ENCODE measurements at places on chromosomes 3 and 15.

- DNase-seq, result no peak
Measured at GRCh38 chr15:49621887-49622286, 1.0 kb downstream of the DTWD1 start.

DNA sequence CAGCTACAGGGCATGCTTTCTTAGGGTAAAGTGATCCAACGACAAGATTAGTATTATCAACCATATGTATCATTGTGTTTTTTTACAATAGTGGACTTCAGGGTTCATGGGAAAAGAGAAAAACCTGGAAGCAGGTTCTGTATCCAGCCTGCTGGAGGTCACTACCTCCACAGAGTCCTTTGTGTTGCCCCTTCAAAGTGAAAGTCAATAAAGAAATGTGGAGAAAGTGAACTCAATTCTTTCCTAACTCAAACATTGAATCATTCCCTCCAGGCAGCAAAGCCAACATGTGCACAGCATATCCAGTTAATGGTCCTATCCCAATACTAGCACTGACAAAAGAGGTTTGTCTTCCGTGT is 45.4 kb downstream of the FGF7 start:
- no peak for DNase-seq

GRCh38 chr3:141632779-141633374 is 105.2 kb upstream of the RNF7 start:
- DNase-seq, result no peak

- no peak for DNase-seq
Measured at GRCh38 chr15:75145027-75145841, 56.4 kb upstream of the C15orf39 start.

- DNase-seq, result no peak
Measured at GRCh38 chr3:85725809-85726208, 767.0 kb downstream of the CADM2 start.

DNA sequence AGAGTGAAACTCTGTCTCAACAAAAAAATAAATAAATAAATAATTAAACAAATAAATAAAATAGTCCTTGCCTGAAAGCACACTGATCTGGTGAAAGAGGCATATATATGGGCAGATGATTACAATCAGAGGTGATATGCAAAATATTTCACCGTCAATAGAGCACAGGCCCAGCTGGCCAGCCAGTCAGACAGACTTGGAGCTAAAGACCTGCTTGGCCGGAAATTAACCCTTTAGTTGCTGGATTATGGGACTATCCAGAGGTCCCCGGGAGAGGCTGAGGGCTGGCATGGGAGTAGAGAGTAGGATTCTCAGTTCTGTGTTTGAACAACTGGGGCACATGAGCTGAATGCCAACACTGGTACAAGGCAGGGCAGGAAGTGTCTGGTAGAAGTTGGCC is 59.1 kb upstream of the CTNNB1 start:
- no peak for DNase-seq

GRCh38 chr15:47035475-47036406 is 681.6 kb upstream of the SEMA6D start:
- no peak for DNase-seq

GRCh38 chr15:94692710-94693109 is 461.3 kb downstream of the MCTP2 start:
- no peak for DNase-seq

- no peak for DNase-seq
Measured at GRCh38 chr3:51966922-51967383, 301 bp downstream of the PCBP4 start.

DNA sequence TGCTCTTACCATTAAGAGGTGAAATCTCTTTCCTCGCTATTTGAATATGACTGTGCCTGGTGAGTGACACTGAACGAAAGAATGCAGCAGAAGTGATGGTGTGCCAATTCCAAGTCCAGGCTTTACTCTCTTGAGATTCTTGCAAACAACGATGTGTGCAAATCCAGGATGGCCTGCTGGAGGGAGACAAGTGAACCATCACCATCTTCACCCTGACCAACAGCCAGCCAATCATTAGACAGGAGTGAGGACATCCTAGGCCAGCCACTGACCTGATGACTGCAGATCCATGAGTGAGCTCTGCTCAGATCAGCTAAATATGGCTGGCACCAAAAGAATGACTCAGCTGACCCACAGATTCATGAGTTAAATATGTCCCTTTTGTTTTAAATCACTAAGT is 878.0 kb downstream of the PDCD6IP start:
- no peak for DNase-seq

DNA sequence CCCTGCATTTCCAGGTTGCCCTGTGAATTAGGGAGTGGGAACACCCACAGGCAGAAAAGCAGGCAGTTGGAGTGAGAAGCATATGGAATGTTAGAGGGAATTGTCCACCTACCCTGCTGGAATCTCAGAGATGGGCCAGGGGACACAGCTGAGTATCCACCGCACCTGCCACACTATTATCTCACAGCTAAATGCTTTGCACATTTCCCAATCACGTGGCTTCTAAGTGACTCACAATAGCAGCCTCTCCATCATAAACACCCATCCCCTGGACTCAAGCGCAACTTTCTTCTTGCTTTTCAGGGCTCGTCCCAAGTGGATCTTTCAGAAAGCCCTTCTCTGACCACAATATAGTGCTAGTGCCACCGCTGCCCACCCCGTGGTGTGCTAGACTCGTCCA is 389.0 kb upstream of the LMCD1 start:
- DNase-seq, result no peak

- DNase-seq, result no peak
Measured at GRCh38 chr3:69368129-69368741, 17.7 kb downstream of the FRMD4B start.

DNA sequence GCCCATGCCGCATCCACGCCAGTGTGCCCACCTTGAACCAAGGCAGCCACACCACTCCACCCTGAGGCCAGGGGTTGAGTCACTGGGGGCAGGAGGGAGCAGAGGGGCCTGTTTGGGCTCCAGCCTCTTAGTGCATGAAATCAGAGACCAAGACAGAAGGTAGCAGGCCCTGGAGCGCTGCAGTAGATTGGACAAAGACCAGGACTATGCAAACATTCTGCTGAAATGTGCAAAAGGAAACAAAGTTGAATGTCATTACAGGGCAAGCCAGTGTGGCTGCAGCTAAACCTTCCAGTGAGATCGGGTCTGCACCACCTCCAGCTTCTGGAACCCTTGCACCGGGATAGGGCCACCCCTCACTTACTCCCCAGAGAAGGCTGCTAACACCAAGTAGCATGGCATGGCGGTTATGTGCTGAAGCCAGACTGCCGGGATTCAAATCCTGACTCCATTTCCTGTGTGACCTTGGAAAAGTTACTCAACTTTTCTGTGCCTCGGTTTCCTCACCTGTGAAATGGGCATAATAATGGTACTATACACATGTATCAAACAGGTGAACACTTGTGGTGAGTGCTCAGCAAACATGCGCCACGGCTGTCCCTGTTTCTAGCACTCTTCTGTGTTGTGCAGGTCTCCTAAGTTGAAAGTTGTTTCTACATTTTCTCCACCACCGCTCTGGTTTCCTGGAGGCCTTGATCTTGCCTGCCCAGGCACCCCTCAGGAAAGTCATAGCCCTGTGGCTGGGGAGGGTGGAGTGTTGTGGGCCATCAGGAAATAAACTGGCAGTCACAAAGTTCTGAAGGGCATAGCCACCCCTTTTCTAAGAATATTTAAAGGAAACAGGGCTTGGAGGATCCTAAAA is 25.0 kb upstream of the GP9 start:
- DNase-seq, result no peak

DNA sequence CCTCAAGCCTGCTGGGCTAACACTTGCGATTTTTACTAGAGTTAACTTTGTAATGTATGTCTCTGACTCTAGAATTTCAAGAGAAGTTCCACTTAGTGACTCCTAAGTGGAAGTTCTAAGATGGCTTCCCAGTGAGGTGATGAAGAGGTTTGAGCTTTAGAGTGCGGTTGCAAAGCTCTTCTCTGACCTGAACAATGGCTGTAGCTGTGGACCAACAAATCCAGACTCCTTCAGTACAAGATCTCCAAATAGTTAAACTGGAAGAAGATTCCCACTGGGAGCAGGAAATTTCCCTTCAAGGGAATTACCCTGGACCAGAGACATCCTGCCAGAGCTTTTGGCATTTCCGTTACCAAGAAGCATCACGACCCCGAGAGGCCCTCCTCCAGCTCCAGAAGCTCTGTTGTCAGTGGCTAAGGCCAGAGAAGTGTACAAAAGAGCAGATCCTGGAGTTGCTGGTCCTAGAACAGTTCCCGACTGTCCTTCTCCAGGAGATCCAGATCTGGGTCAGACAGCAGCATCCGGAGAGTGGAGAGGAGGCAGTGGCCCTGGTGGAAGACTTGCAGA is 22.3 kb downstream of the WDR73 start:
- DNase-seq, result no peak

DNA sequence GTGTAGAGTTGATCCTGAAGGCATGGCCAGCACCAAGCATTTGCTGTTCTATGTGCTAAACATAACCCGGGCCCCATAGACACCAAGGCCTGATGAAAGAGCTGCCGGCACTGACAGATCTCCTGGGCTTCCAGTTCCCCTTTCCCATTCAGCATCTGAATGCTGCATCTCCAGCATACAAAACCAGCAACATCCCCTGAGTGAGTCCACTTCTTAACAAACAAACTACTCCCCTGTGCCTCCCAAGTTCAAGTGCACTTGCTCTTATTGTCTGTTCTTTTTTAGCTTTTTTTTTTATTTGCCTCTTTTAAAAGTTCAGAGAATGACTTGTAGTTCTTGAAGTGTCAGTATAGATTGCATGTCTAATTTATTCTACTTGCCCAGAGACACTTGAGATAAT is 156.0 kb downstream of the EDEM1 start:
- DNase-seq, result no peak

DNA sequence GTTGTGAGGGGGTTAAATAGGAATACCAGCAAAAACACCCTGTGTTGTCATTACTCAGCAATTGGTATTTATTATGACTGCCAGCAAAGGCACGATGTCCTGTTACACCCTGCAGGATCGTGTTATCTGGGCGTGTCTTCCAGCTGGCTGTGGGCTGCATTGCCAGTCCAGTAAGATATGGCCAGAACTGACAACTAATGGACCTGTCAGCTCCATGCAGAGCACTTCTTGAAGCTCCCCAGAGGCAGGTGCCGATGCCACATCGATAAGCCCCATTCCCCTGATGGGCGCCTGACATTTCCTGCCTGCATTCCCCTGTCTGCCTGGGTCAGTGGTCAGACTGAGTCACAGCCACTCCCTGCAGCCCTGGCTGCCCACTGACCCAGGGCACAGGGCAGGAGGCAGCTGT is 79.7 kb upstream of the RASGRF1 start:
- no peak for DNase-seq

GRCh38 chr3:122858373-122858772 is 63.5 kb downstream of the SLC49A4 start:
- no peak for DNase-seq

GRCh38 chr3:14452740-14453710 is 50.6 kb downstream of the SLC6A6 start:
- no peak for DNase-seq

GRCh38 chr3:158532099-158532734 is 38.8 kb upstream of the MLF1 start:
- DNase-seq, result no peak

GRCh38 chr3:153919773-153920172 is 201.4 kb upstream of the ARHGEF26 start:
- DNase-seq, result no peak

DNA sequence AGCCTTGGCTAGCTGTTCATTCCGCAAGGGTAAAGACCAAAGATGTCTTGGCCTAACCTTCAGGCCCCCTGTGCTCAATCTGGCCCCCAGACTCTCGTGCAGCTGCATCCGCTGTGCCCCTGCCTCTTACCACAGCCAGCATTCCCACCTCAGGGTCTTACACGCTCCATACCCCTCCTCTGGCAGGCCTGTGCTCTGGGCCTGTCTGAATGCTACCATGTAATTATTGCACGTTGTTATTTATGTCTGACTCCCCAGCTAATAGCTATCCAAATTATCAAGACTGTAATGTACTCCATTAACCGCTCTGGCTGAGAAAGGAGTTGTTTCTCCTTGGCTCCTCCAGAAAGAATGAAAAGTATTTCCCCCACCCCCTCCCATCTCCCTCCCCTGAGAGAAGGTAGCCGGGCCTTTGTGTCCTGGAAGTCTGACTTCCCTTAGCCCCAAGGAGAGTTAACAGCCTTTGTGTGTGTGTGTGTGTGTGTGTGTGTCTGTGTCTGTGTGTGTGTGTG is 54.5 kb upstream of the UBE2E1 start:
- DNase-seq, result no peak

- no peak for DNase-seq
Measured at GRCh38 chr3:196051282-196052076, 30.4 kb downstream of the TFRC start.

DNA sequence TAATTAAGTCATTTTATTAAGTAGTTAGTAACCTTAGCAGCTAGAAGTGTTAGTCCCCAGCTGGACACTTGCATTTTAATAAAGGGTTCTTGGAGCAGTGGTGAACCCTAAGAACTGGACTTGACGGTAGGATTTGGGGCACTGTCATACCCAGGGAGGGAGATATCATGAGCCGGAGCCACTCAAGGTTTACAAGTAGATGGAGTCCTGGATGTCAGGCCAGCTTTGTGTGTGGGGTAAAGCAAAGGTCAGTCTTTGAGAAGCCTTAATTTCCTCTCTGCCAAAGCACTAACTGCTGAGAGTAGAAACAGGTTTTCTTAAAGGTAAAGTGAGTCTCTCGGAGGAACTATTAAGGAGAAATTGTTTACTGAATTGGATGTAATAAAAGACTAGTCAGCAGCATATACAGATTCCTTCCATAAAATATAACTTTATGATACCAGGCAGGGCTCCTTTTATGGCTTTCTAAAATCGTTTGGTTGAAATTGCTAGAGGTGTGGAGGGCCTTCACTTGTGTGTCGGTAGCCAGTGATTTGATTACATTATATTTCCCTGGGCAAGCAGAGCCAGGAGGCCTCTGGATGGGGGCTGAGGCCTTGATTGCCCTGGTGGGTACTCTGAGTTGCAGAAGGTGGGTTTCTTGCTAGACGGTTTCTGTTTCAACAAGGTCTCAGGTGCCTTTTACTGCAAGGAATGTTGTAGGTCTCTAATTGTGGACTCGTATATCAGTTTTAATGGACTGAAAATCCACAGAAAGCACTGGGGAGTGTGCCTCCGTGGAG is 23.1 kb downstream of the SQOR start:
- DNase-seq, result no peak

DNA sequence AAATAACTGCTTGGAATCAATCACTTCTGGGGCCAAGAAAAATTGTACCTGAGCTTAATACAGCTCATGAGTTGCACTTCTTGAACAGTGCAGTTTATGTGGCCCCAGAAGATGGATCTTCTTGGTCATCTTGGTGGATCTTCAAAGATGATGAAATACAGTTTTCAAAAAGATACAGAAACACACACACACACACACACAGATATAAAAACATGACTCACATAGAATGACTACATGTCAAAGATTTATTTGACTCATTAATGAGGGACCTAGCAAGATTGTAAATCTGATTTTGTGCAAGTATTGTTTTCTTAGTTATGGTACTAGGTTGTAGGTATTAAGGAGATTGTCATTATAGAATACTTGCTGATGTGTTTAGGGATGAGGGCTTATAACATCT is 32.6 kb downstream of the PDCD6IP start:
- no peak for DNase-seq

GRCh38 chr3:182482705-182483104 is 310.6 kb upstream of the ATP11B start:
- DNase-seq, result no peak

GRCh38 chr3:138950006-138950644 is 3.1 kb downstream of the FOXL2NB start:
- no peak for DNase-seq

GRCh38 chr3:195017151-195017550 is 253.8 kb downstream of the XXYLT1 start:
- no peak for DNase-seq

All from stimulated activated CD4-positive, alpha-beta T cell treated with anti-CD3 and anti-CD28 coated beads, Interleukin-4, amount 100 ng/mL, for 4 hours (primary cell).